Adrenal gland (tissue), 19 donors: ENCODE measurements at places on chromosomes 3 and 15. TPM values are rescaled to one million over a fixed set of nuclear protein-coding genes. Genes with fewer than 3 reads are reported as not detected.

DNA sequence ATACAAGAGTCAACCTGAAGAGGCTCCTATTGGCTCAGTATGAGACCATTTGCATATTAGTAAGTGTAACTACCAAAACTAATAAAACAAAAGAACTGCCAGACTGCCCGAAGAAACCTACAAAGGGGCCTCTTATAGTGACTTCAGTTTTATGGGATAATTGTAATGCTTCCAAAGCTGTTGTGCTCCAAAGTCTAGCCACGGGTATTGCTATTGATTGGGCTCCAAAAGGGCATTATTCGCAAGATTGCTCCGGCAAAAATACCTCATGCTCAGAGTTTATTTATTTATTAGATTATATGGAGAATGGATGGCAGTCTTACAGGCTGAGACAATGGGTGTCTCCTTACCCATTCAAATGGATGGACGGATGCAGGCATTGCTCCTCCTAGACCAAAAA lies 11.4 kb downstream of the RPL22L1 start:
- DNase-seq = no peak
- H3K4me3 ChIP-seq = no peak overlapping the region
- H3K4me1 ChIP-seq = no peaks in the 10 kb centered on the region
- H3K27me3 ChIP-seq = no peaks in the 10 kb centered on the region
- H3K36me3 ChIP-seq = no peaks in the 10 kb centered on the region

DNA sequence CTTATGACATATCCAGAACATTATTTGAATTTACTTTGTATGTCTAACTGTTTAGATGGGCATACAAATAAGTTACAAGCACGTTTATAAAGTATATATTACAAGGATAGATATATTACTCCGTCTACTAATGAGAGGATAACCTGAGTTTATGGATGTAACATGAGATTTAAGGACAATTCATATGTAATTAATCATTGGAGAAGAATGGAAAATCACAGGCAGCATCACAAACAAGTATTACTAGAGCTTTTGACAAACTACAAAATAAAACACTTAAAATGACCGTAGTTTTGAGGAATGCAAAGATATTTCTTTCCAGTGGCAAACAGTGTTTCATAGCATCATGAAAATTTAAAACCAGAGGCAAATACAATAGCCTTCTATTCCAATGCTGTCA lies 113.8 kb downstream of the ROBO1 start:
- no peaks in the 10 kb centered on the region for H3K4me1 ChIP-seq
- H3K4me3 ChIP-seq = no peak overlapping the region
- H3K27me3 ChIP-seq = no peaks in the 10 kb centered on the region
- no peaks in the 10 kb centered on the region for H3K36me3 ChIP-seq

- H3K4me1 ChIP-seq = no peaks in the 10 kb centered on the region
- H3K36me3 ChIP-seq = no peaks in the 10 kb centered on the region
- H3K27me3 ChIP-seq = no peaks in the 10 kb centered on the region
- H3K4me3 ChIP-seq = no peak overlapping the region
- DNase-seq = no peak
These were observed 68.9 kb downstream of the TFRC start for GRCh38 chr3:196012941-196013476.

- DNase-seq = no peak
- H3K27ac ChIP-seq = no peak overlapping the region
- H3K4me1 ChIP-seq = no peaks in the 10 kb centered on the region
- H3K4me3 ChIP-seq = no peak overlapping the region
These were observed 17.9 kb downstream of the DZIP1L start for GRCh38 chr3:138097192-138098172.

DNA sequence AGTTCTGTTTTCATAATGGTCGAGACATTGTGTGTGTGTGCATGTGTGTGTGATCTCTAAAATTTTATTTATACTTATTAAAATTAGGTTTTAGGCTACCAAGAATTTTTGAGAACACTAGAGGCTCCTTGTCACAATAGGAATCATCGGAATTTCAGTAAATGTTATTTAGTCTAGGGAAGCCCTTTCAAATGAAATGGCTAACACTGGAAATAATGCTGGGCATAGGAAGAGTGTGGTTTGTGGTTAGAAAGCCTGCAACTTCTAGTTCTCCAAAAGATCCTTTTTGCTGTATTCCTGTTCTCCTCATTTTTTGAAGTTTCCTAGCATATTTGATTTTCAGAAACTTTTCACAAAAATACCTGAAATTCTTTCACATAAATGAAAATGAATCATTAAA lies 92.5 kb upstream of the MBNL1 start:
- no peaks in the 10 kb centered on the region for H3K36me3 ChIP-seq
- H3K4me3 ChIP-seq = no peak overlapping the region
- H3K27ac ChIP-seq = no peak overlapping the region
- DNase-seq = no peak
- H3K4me1 ChIP-seq = no peaks in the 10 kb centered on the region

Gene C3orf85
- total RNA-seq = not detected
